Spleen (tissue), 13 donors: ENCODE measurements at places on chromosomes 7 and 10.
A peak's percentile ranks its signal among the peaks of the same experiment; 100 is the strongest.

DNA sequence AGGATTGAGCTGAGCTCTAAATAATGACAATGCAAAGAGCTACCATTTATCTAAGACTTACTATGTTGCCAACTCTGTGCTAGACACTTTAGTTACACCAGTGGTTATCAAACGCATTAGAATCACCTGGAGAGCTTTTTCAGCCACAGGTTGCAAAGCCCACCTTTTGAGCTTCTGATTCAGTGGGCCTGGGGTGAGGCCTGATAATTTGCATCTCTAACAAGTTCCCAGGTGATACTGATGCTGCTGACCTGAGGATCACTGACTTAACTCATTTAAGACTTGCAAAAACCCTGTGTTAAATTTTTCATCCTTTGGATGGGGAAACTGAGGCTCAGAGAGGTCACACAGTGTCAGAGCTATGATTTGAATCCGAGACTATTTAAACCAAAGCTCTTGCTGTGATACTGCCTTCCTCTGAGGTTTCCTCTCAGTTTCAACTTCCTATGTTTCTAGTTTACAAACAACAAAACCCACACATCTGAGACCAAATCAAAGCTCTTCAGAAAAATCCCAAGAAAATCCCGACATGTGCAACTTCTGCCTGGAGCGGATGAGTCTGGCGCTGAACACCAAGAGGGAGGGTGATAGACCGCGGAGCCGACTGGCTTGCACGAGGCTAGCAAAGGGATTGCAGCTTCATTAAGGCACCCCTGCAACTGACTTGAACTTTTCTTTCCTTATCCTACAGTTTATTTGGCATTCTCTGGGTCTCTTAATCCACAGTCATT is 124.9 kb downstream of the CYP26A1 start:
- no peak for DNase-seq

DNA sequence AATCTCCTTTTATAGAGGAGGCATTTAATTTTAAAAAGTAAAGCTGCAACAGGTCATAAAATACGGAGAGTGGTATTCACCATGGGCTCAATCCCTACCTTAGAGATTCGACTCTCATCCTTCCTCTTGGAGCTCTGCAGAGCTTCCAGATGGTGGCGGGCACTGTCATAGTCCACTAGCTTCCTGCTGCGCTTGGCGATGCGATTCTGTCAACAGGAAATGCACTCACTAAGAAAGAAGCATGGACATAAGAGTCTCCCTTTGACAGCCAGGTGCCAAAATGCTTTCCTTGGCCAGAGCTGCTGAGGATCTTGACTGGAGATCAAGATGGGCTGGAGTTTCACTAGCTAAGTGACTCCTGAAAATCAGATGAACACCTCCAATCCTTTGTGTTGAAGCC is 154.4 kb downstream of the AMPH start:
- no peak for DNase-seq

DNA sequence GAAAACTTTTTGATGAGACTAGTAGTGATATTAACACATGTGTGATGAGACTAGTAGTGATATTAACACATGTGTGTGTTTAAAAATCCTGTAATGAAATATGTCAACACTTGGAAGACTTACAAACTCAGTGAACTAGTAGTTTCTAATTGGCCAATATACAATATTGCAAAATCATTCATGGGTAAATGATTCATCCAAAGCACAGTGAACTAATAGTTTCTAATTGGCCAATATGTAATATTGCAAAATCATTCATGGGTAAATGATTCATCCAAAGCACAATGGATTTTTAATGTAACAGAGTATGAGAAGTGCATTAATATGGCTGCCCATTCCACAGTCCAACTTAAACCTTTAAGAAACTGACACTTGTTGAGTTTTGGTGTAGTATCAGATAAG is 77.8 kb downstream of the ATAD1 start:
- DNase-seq: no peak

GRCh38 chr10:117653170-117653515 is 110.6 kb downstream of the EMX2 start:
- no peak for DNase-seq

DNA sequence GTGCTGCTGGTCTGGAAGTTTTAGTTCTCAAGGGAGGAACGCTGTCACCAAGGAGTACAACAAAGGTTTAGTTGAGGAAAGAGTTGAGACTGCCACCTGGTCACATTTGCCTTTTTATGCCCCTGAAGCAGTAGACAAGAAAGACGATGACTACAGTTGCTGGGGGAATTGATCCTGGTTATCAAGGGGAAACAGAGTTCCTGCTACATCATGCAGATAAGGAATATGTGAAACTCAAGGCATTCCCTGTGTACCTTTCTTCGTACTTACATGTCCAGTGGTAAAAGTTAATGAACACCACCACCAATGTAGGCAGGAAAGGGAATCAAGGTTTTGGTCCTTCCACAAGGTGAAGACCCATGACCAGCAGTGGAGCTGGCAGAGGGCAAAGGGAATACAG is 31.8 kb downstream of the SLC35B4 start:
- DNase-seq: no peak

DNA sequence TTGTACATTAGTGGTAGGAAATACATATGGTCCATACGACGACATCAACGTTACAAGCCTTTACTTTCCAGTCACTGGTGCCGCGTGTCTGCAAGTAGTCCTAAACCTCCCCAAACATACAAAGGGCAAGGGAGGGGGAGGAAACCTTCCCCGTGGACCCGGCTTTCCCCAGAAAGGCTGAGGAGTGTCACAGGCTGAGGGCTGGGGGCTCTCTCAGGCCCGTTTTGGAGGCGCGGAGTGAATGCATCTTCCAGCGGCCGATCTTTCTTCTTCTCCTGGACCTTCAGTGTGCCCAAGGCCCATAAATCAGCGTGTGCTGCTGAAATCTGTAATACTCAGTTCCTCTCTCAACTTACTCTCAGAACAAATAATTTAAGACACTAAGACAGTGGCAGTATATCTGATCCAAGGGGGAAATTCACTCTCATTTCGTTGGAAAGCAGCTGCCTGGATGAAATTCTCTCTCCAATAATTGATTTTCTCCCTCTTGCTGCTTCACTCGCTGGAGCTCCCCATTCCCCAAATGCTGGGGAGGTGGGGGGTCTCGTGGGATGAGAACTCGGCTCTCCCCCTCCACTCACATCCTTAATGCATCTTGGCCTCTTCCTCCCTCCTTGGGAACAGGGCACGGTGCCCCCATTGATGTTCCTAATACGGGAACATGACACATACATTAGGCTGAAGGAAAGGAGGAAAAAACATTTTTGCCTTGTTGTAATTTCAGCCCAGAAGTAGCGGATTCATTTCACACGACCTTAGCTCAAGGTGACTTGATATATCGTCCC is 126.1 kb downstream of the ADARB2 start:
- peak; percentile 29 for DNase-seq

DNA sequence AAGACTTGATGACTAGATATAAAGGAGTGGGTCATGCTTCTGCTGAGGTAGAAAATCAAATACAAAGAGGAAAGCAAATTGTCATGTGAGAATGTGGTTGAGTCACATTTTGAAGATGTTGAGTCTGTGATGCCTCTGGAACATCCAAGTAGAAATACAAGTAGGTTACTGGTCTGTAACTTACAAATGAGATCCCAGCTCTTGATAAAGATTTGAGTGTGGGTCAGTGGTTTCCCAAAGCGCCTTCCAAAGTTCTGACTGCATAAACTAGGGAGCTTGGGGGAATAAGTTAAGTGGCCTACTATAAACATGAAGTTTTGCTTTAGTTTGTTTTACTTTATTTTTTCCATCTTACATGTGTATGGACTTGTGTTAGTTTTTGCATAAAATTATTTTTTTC is 144.3 kb upstream of the ETV1 start:
- no peak for DNase-seq

- DNase-seq: no peak
These were observed 78.0 kb upstream of the GAD2 start for GRCh38 chr10:26138613-26139012.

DNA sequence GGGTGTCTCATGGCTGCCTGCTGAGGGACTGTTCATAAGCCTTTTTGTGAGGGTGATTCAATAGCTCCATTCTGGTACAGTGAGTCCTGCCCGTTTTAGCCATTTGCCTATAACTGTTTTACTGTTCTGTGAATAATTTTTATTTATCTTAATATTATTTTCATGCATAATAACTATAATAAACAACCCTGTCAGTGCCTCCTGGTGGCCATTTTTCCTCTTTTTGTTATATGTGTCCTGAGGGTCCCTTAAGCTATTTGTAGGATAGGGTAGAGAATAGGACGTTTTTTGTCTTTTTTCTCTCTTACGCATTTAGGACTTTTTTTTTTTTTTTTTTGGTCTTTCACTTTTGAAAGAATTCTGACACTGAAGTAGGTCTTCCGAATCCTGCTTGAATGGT is 2.9 kb downstream of the C1QL3 start:
- no peak for DNase-seq

DNA sequence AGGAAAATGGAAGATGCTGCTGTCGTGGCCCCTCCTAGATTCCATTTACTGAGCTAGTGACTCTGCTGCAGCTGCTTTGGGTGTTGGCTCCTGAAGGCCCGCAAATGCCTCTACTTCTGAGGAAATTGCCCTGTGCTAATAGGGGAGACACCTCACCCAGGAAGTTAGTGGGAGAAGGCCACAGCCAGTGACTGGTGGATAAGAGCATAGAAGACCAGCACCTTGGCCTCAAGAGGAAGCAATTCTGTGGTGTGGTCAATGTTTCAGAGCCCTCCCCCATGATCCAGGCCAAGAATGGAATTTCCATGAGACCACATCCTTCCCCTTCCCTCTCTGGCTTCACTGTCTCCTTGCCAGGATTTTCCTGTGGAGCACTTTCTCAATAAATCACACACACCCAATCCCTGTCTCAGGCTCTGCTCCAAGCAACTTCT is 25.0 kb upstream of the FZD1 start:
- no peak for DNase-seq

- DNase-seq: no peak
These were observed 24.5 kb downstream of the FAM171A1 start for GRCh38 chr10:15346440-15347141.

DNA sequence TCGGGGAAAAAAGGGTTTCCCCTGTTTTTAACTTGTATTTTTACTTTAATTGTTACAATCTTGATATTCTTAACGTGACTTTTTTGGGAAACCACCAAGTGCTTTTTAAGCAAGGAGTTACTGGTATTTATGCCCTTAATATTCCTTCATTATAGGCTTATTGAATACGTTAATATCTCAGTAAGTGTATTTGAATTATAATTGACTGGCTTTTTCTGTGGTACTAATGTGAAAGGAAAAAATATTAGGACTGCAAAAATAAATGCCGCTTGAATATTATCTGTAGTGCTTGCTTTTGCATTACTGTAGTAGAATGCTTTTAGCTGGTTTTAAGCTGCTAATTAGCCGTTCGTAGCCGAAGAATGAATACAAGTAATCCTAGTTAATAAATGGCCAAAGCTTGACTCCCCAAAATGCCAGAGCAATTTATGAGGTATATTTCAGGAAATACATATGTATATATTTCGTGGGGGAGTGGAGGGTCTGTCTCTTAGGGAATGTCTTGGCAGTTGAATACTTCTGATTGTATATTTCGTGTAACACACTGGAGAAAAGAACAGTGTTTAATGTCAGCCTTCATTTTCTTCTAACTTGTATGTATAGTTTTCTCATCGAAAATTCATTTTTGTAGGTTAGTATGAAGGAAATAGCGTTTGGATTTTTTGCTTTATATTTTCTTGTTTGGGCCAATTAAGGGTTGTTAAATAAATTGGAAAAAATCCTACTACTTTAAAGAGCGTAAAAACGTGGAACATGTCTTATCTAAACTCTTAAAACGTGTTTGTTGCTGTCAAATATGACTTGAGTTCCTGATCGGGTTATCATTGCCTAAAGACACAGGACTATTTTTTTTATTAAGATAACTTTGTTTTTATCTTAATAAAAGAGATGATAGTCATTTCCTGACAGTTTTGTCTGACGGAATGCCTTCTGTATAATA is 1.5 kb downstream of the PDCD4 start:
- DNase-seq: no peak

DNA sequence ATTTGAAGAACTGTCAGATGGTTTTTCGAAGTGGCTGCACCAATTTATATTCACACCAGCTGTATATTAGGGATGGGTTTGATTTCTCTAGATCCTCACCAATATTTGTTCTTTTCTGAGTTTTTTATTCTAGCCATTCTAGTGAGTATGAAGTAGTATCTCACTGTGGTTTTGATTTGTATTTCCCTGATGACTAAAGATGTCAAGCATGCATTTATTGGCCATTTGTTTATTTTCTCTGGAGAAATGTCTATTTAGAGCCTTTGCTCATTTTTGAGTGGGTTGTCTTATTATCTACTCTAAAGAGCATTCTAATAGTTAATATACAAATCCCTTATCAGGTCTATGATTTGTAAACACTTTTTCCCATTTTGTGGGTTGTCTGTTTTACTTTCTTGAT is 123.9 kb downstream of the PCLO start:
- no peak for DNase-seq

- DNase-seq: peak; percentile 47
These were observed 177.3 kb upstream of the MBL2 start for GRCh38 chr10:52949899-52950298.

DNA sequence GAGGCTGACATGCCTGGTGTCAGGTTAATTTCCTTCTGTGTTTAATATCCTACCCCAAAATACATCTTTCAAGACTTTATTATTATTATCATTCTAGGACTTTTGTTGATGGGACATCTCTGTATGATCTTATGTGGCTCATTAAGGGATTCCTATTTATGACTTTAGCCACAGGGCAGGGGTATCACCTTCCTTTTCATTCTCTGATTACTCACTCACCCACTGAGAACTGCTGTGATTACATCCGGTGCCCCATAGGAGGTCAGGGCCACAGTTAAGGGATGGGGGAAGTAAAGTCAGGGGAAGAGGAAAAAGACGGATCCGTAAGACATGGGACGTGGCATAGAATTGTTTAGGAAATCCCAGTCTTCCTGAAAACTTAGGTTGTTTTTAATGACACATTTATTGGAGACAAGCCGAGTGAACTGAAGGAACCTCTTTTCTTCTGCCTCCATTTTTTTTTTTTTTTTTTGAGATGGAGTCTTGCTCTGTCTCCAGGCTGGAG is 61.0 kb upstream of the PITRM1 start:
- no peak for DNase-seq

- DNase-seq: no peak
These were observed 38.8 kb upstream of the ZRANB1 start for GRCh38 chr10:124903111-124903510.
